NCI-H1930 (cell line): ENCODE measurements at places on chromosomes 7 and 10.

- DNase-seq: no peak
Observed at GRCh38 chr10:17216901-17217395, 11.1 kb upstream of the VIM start.

DNA sequence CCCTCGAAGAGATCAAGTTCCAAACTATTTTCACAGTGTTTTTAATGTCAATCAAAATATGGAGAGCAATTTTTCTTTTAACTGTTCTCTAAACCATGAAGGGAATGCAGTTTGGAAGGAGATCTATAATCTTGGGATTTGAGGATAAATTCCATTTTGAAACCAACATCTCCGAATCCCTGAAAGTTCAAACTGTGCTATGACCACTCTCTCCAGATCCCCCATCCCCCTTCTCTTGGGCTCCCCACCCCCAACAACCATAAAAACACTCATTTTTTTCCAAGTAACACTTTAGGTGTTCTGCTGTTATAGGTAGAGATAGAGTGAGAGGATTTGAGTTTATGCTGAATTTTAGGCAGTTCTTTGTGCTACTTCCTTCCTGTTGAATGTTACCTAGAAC lies 1.7 kb downstream of the CALD1 start:
- no peak for DNase-seq

DNA sequence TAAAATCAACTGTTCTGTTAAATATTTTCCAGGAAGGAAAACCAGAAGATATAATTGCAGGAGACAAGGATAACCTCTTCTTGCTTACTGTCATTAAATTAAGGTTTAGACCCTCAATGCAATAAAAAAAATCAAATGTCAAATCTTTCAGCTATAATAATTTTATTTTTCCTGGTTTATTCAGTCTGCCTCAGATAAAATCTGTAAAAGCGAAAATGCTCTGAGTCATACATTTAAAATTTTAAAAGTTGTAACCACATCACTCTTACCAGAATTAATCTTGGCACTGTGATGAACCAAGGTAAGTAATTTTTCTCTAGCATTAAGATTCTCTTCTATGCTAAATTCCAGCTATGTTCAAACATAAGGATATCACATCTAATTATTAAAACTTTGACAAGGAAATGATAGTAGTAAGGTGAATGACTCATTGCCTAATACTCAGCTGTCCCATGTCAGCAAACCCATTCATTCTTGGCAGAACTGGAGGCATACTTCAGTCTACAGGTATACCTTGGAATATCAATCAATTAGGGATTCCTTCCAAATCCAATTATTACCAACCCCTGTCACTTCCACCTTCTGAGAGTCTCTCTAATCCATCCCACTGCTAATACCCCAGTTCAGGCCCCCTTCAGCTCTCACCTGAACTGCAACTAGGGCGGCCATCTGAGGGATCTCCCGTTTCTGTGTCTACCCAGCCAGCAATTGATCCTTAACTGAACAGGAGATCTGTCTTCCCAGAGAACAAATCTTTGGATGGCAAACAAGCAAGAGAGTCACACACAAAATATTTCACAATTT lies 434.1 kb downstream of the GRM8 start:
- DNase-seq: no peak

DNA sequence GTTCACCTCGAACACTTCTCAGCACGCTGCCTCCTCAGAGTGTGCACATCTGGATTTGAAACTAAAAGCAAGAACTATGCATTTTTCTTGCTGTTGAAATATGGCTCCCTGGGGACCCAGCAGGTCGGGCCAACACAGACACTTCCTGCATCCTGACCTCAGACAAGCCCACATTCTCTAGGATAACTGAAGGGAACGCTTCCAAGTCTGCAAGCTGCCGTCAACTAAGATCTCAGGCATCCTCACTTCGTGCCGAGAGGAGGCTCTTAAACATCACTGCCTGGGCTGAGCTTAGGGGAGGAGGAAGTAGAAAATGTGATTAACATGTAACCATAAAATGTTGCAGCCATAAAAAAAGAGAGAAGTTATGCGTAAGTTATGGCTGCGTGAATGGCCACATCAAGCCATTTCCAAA lies 65.5 kb downstream of the PYROXD2 start:
- DNase-seq: no peak

DNA sequence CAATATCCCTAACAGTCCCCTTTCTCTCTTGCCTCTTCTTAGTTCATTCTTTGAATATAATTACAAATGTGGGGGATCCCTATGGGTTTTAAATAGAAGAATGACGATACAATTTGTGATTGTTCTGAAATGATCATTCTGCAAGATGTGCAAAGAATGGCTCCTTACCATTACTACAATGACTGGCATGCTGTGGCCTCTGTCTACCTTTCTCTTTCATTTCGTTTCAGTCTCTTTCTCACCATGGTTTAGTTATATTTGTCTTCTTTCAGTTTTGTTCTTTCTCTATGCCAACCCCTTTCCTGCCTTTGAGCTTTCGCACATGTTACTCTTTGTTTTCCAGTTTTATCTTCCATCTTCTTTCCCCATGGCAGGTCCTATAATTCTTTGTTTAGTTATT lies 176.5 kb downstream of the SUGCT start:
- DNase-seq: no peak

GRCh38 chr7:28983396-28984190 lies 25.5 kb upstream of the TRIL start:
- DNase-seq: no peak

DNA sequence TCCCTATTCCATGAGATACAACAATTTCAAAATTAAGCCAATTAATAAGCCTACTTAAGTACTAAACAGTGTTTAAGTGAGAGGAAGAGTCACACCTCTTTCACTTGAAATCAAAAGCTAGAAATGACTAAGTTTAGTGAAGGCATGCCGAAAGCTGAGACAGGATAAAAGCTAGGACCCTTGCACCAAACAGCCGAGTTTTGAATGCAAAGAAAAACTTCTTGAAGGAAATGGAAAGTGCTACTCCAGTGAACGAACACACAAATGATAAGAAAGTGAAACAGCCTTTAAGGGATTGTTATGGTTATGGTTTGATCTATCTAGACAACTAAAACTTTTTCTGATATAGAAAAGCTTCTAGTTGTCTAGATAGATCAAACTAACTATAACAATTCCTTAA lies 135.4 kb upstream of the KMT2E start:
- no peak for DNase-seq

GRCh38 chr7:31107106-31108090 lies 55.3 kb downstream of the ADCYAP1R1 start:
- no peak for DNase-seq

GRCh38 chr10:121608469-121609190 lies 10.4 kb upstream of the FGFR2 start:
- DNase-seq: peak; percentile 48

GRCh38 chr7:135792866-135793265 lies 44.3 kb upstream of the FAM180A start:
- DNase-seq: no peak

- DNase-seq: no peak
Observed at GRCh38 chr7:73308074-73308664, 457 bp downstream of the NSUN5 start.

GRCh38 chr7:50674299-50674698 lies 108.4 kb downstream of the GRB10 start:
- DNase-seq: no peak
